ENCODE measurements at places on chromosomes 7 and 10.

DNA sequence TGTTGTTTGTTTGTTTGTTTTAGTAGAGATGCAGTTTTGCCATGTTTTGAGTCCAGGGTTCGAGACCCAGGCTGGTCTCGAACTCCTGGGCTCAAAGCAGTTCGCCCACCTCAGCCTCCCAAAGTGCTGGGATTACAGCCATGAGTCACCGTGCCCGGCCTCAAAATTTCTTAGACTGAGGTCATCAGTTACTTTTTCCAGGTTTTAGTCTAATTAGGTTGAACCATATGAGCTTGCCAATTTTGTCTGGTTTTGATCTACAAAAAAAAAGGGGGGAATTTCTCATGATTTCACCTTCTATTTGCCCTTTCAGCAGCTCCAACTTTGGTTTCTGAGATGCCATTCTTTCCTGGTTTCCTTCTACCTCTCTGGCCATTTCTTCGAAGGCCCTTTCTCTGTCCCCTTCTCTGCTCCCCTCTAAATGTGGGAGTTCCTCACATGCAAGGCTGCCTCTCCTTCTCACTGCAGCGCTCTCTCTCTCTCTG, 5.5 kb downstream of the CUEDC2 start:
- no peak for DNase-seq

DNA sequence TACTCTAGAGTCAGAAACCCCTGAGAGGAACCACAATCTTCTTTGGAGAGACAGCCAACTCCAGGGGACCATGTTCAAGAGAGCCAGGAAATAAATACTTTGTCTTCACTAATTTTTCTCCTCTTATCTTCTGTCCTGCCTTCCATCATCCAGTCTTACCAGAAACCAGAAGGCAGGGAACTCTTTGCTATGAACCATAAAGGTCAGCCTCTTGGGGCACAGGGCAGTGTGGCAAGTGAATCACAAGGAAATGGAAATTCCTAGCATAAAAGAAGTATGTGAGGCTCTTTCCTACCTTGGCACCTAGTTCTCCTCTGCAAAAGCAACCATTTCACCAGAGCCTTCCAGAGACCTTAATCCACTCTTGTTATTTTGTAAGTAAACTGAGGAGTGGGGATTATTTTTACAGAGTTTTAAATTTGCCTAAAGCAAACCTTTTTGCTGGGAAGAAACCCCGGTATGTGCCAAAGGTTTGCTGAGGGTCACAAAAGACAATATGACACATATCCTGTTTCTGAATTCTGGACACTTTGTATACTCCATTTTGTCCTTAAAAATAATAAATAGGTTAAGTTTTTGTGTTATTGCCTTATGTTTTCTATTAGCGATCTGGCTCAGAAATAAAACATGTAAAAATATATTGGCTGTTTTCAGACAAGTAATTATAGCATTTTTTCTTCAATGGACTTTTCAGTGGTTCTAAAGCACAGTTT, 87.1 kb downstream of the ADAM22 start:
- no peak for DNase-seq

GRCh38 chr10:18158773-18159265, 18.6 kb downstream of the CACNB2 start:
- no peak for DNase-seq

- DNase-seq: no peak
These were observed 26.7 kb upstream of the WNT2 start for GRCh38 chr7:117349570-117349969.

DNA sequence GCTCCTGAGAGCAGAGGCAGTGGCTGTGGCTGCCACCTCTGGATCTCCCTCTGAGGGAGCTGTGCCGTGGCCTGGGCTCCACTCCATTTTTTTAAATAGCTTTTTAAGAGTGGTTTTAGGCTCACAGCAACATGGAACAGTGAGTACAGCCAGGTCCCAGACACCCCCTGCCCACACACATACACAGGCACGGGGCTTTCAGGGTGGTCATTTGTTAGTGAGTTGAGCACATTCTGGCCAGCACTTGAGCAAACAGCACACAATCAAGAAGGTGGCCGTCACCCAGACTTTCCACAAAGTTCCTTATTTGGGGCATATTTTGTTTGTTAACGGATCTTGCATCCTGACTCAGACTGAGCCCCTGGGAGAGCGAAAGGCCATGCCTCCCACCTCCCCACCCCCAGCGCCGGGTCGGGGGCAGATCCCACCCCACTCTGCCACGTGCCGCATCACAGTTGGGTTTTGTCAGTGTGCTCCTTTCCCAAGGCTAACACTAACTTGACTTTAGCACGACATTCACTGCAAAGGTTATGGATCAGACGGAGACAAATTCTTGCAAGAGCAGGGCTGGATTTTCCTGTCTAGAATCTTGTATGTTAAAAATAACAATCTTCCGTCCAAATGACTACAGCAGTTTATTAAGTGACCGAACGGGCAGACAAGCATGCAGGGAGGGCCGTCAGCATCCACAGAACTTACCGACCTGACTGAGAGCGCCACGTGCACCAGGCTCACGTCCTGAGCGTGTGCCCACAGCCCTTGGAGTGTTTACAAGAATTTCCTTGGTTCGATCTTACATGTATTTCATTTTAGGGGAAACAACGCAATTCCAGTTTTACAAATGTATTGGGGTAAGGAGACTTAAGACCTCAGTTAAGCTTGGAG, 156.5 kb upstream of the NPS start:
- DNase-seq: no peak

DNA sequence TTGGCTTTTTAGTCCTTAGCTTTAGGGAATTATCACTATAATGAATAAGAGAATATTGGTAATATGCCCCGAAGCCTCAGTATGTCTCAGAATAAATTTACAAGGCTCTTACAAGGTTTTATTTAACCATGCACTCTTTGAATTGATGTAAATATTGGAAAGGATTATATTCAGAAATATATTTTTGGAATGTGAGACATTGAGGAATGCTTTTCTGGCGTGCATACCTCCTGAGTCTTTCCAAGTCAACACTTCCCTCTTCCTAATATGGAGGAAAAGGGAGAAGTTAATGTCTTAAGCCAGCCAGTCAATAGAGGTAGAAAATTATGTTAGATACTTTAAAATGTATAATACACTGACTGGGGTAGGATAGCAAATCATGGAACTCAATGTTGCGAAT, 1.2 kb upstream of the OR2F1 start:
- no peak for DNase-seq

DNA sequence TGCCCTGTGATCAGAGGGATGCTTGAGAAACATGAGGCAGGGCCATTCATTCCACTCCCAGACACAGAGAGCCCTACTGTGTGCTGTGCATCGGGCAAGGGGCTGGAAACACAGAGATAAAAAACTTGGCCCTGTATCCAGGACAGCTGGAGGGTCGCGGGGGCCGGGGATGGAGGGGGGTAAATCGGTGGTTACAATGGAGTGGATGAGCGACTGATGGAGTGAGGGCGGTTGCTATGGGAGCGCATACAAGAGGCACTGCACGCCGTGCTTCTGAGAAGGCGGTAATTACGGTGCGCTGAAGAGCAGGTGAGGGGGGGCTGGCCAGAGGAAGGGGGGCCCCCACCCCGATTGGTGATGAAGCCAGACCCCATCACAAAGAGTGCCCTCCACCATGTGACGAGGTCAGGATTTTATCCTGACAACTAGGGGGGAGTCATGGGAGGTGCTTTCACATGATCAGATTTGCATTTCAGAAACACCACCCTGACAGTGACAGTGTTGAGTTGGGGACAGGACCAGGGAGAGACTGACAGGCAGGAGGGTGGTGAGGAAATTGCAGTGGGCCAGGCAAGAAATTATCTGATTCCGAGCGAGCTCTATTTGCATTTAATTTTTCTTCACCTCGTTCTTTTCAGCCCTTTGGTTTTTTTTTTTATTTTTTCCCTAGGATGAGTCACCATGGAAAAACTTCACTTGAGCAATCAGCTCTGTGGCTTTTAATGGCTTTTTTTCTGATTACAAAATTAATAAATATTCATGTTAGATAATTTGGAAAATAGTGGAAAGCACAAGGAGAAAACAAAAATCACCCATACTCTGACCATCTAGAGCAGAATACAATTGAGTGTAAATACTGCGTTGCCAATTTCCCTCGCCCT, 7.8 kb downstream of the CPA5 start:
- peak; percentile 32 for DNase-seq

- DNase-seq: no peak
These were observed 195.6 kb downstream of the ELFN1 start for GRCh38 chr7:1865571-1866255.

DNA sequence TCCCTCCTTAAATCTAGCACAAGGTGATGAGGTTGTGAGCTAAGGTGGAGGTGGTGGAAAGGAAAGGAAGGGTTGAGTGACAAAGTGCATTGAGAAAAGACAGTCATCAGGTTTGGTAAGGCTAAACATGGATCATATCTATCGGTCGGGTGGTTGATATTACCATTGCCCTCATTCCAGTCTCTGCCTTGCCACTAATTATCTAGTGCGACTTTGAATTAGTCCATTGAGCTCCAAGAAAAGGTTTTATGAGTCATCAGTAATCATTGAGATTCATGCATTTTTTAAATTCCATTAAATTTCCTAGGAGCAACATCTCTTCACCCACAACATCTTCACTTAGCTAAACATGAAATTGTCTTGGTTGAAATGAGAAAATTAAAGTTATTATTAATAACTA, 68.9 kb upstream of the FRMD4A start:
- DNase-seq: no peak

- DNase-seq: no peak
These were observed 96.0 kb downstream of the NRCAM start for GRCh38 chr7:108360058-108360800.

DNA sequence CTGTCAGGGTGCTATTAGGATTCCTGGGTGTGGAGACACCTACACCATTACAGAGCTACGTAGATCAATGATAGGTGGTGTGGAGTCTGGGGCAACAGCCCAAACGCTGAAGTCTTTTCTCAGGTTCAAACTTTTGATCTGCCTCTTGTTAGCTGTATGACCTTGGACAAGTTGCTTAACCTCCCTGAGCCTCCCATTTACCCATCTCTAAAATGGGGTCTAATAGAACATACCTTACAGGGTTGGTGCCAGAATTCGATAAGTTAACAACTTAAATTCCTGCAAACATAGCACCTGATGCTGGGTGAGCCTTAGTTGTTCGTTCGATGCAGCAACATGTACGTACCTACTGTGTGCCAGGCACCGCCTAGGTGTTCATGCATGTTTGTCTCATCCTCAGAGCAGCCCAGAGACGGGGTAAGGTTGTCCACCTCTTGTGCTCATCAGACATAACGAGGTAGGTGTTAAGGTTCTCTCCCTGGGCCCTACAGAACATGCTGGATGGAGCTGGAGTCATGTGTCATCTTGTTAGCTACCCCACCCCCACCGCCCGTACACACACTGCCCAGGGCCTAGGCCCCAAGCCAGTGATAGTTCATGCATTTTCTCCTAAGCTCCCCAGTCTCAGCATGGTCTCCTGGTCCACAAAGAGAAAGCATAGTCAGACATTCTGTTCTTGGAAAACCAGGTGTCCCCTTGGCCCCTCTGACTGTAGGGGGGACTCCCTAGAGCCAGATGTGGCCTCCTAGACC, 41.0 kb upstream of the SLC29A3 start:
- DNase-seq: no peak

- DNase-seq: no peak
These were observed 53.8 kb downstream of the KDM7A start for GRCh38 chr7:140122965-140123364.
